ENCODE measurements at places on chromosomes 1 and 21.

GRCh38 chr1:204733869-204734596 is 48.5 kb upstream of the LRRN2 start:
- DNase-seq: no peak

DNA sequence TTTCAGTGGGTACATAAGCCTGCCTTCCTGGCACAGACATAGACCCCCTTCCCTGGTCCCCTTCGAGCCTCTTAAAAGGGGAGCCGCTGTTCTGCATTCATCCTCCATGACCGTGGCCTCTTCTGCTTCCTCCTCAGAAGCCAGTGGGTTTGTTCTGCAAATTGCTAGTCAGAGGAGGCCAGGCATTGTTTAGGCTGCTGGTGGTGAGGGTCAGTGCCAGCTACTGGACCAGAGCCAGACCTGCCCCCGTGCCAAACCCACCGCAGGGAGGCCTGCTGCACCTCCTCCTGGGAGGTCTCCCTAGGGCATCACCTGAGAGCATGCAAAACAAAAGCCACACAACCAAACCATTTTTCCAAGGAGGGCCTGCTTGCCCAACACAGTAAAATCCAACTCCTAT is 178.4 kb downstream of the MIS18A start:
- no peak for DNase-seq

DNA sequence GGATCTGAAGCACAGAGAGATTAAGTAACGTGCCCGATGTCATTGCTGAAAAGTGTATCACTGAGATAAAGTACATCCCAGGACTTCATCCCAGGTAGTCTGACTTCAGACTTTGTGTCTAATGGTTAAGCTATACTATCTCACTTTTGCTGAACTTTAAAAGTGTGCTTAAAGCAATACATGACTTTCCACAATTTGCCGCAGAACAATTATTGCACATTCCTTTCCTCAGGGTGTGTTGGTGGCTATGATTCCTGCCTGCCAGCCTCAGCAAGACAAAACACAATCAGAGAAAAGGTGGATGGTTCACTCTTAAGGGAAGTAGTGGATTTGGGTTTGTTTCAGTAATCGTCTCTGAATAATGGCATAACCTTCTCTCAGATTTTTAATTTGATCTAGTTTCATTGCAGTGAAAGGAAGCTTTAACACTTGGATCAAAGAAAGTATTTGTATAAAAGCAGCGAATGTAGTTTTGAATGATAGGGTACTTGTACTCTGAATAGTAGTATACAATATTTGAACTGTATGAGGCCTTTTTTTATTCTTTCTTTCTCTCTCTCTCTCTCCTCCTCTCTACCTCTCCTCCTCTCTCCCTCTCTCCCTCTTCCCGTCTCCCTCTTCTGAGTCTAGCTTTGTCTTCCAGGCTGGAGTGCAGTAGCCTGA is 47.0 kb downstream of the CNST start:
- DNase-seq: no peak

- DNase-seq: no peak
Measured at GRCh38 chr1:33460144-33460543, 12.3 kb upstream of the ZSCAN20 start.
